ENCODE measurements at places on chromosomes 3 and 15.

- DNase-seq: no peak
Measured at GRCh38 chr3:76311941-76312340, 526.6 kb upstream of the ZNF717 start.

DNA sequence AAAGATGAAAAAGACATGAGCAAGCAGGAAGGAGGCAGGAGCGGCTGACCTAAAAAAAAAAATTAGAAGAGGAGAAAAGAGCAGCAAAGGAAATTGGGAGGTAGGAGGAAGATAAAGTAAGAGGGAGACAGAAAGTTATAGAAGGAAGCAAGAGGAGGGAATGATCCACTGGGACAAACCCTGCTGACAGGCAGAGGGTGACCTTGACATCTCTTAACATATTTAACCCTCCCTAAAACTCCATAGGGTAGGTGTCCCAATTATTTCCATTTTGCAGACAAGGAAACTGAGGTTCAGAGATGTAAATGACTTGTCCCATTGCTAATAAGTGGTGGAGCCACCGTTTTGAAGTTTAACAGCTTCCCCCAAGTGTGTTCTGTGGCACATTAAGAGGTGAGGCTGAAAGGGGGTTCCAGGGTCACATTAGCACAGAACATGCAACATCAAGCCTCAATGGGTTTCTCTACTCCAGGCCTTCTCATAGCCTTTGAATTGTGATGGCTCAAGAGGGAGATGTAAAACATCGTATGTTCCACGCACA lies 37.4 kb upstream of the PRICKLE2 start:
- no peak for DNase-seq

DNA sequence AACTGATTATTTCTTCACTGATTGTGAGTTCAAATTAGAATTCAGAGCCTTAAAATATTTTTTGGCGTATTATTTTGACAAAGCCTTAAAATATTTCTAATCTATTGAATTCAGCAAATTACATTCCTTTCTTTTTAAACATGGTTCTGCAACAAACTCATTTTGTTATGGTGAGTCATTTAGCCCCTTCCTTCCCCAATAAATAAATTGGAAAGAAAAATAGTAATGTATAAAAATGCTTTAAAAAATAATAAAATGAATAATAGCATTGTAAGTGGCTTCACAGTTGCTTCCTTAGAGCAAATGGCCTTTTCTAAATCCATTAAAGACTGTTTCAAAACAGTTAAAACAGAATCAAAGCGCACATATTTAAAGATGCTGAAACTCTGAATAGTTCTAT lies 12.1 kb downstream of the CSNK1G1 start:
- no peak for DNase-seq

GRCh38 chr3:194867270-194867983 lies 181.7 kb downstream of the FAM43A start:
- no peak for DNase-seq

DNA sequence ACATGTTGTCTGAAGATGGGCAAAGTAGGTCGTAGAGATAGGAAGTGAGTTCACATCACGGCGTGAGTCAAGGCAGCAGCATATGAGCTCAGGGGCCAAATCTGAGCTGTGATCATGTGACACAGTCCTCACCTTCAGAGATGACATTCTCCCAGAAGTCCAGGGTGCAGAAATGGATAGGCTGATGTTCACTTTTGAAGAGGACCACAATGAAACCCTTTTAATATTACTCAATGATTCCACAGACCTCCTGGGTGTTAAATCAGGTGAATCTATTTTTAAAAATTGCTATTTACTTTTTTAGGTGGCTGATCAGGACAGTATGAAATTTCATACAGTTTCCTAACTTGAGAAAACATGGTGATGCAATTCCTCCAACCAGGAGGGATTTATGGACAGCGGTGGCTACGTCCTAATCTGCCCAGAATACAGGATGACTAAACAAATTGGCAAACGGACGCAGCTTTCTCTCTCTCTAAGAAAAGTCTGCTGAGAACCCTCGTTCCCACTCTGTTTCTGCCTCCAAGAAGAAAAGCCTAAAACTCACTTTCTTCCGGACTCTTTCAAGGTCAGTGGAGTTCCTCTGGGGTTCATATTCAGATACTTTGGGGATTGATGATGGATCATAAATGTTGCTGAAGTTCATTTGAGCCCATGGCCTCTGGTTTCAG lies 34.4 kb downstream of the B3GNT5 start:
- no peak for DNase-seq

All from AML-193 (cell line).